ENCODE measurements at places on chromosomes 16 and 17. TPM values are rescaled to one million over a fixed set of nuclear protein-coding genes. Genes with fewer than 3 reads are reported as not detected.
A peak's percentile ranks its signal among the peaks of the same experiment; 100 is the strongest.

The ABI3 gene
- total RNA-seq, result under 0.01 TPM

The C16orf92 gene
- total RNA-seq, result not detected

The DNAI2 gene
- total RNA-seq, result not detected

The SLC16A6 gene
- 1.4 TPM for total RNA-seq

The FBXW10 gene
- total RNA-seq, result under 0.01 TPM

The DCXR gene
- total RNA-seq, result 31.8 TPM

The KRTAP9-4 gene
- total RNA-seq, result not detected

The SCIMP gene
- not detected for total RNA-seq

The METTL26 gene
- 72.8 TPM for total RNA-seq

DNA sequence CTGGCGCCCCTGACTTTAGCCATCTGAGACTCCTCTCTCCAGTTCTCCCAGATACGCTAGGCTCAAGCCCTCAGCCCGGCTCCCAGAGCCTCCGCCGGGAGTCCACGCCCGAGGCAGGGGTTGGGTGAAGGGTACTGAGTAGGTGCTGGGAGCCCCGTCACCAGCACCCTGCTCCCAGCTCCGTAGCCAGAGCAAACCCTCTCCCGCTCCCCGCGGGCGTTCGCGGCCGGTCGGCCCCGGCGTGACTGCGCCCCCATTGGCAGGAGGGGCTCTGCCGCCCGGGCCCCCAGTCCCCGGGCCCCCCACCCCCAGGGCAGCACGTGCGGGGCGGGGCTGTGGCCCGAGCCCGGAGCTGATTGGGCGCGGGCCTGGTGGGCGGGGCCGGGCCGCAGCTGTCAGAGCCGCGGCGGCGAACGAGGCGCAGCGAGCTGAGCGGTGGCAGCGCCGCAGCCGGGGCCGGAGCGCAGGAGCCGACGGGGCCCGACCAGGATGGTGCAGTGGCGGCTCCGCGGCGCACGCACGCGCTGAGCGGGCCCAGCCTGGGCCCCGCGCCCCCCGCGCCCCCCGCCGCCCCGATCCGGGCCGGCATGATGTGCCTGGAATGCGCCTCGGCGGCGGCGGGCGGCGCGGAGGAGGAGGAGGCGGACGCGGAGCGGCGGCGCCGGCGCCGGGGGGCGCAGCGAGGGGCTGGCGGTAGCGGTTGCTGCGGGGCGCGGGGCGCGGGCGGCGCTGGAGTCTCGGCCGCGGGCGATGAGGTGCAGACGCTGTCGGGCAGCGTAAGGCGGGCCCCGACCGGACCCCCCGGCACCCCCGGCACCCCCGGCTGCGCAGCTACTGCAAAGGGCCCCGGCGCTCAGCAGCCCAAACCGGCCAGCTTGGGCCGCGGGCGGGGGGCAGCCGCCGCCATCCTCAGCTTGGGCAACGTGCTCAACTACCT lies at the start of gene SPNS2:
Gene SPNS2, plus strand, starts transcription at position 421 of the 937 bp plus-strand sequence. Its CDS starts 167 bp downstream, at position 588.
- peak; percentile 99 for DNase-seq

GRCh38 chr16:3074860-3075522 lies 9.6 kb downstream of the IL32 start:
- DNase-seq, result no peak

- DNase-seq, result no peak
These were observed 5.6 kb downstream of the TMEM238L start for GRCh38 chr17:10798332-10798749.

DNA sequence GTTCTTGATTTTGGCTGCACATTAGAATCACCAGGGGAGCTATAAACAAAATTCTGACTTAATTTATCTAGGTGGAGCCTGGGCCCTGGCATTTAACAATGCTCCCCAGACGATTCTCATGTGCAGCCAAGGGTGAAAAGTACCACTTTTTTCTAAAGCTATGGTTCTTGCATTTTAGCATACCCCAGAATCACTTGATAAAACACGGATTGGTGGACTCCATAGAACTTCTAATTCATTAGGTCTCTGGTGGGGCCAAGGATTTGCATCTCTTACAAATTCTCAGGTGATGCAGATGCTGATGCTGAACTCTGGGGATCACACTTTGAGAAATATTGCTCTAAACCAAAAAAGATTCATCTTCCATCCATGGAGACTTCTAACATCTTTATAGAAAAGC lies 74.5 kb downstream of the RPGRIP1L start:
- no peak for DNase-seq

GRCh38 chr16:4404247-4404966 lies 12.0 kb downstream of the CORO7 start:
- DNase-seq, result peak; percentile 93

GRCh38 chr16:87423429-87423828 lies 31.3 kb downstream of the MAP1LC3B start:
- DNase-seq, result peak; percentile 76

- DNase-seq, result no peak
These were observed 3.6 kb downstream of the MMP28 start for GRCh38 chr17:35791681-35792350.

DNA sequence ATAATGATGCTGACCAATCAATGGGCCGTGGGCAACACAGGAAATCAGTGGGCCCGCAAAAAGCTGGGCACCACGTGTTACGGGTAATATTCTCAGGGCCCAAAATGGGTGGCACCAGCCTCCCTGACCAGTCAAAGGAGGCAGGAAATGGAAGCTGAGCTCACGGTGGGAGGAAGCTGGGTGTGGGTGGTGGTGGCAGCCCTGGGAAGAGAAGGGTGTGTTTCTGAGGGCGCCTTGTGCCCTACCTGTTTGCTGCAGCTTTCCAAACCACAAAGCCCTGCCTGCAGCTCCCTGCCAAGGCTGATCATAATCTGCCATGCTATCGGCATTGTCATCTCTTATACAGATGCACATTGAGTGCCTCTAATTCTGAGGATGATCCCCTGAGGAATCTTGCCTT lies 457.9 kb downstream of the SLC39A11 start:
- no peak for DNase-seq

GRCh38 chr17:58096892-58097291 lies 13.7 kb downstream of the DYNLL2 start:
- DNase-seq, result no peak

- peak; percentile 87 for DNase-seq
These were observed 58.2 kb upstream of the RPH3AL start for GRCh38 chr17:410543-411401.

- DNase-seq, result no peak
These were observed 403.8 kb downstream of the SHISA9 start for GRCh38 chr16:13305019-13305755.

GRCh38 chr17:36085765-36086164 lies 4.2 kb downstream of the CCL3 start:
- DNase-seq, result no peak

- DNase-seq, result peak; percentile 79
These were observed 47.5 kb downstream of the ADCY7 start for GRCh38 chr16:50313596-50314478.

- no peak for DNase-seq
These were observed 2.0 kb downstream of the PTX4 start for GRCh38 chr16:1486551-1487390.

DNA sequence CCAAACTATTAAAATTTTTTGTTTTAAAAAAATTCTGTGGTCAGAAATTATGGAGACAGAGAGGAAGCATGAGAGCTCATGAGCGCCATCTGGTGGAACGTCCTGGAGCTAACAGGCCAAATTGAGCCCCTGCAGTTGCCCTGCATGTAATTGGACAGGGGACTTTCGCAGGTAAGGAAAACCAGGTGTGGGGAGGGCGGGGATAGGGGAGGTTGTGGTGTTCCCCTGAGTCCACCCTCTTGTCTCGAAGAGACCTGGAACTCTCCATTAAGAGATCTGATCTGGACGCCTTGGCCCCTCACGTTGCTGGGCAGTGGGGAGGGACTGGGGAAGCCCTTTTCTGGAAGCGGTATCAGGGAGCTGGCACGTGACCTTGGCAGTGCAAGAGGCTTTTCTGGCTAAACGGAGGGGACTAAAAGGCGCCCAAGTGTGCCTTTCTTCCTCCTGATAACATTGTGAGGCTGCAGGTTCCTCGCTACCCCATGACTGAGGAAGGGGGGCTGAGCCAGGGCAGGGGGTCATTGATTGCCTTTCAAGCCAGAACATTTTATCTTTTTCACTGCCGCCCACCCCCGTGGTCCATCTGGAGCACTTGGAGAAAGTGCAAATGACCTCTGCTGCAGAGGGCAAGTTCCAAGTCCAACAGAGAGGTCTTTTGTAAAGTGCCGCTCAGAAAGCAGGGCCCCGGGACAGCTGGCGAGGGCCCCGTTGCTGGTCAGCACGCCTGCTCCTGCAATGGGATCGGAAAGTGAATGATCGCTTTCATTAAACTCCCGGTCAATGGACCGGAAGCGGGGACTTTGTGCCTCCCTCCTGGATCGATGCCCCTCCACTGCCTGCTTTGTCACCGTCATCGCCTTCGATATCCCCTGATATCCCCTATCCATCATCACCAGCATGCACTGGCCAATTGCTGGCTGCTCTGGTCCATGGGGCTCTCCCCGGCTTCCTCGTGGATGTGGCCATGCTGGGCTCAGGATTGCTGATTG lies 18.4 kb downstream of the PDILT start:
- DNase-seq, result peak; percentile 65

GRCh38 chr16:82070656-82071369 lies 35.8 kb downstream of the HSD17B2 start:
- DNase-seq, result peak; percentile 82

GRCh38 chr16:86219655-86220445 lies 290.5 kb upstream of the FOXF1 start:
- no peak for DNase-seq

GRCh38 chr17:61464843-61465180 lies 12.6 kb downstream of the TBX4 start:
- no peak for DNase-seq

DNA sequence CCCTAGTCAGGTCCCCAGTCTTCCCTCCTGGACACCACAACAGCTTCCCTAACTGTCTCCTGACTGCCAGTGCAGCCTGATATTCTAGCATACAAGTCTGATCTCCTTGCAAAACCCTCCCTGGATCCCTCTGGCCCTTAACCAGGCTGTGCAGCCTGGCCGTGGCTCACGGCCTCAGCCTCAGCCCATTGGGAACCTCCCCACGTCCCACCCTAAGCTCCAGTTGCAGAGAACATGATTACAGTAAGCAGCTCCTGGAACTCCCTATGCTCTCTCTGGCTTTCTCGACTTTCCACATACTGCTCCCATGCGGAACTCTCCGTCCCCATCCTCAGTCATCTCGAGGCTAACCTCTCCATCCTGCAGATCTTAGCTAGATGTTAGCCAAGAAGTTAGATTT lies 13.0 kb downstream of the ALOX12B start:
- DNase-seq, result peak; percentile 82

GRCh38 chr16:69131167-69131838 lies 1.1 kb downstream of the CHTF8 start:
- DNase-seq, result peak; percentile 90

Data from osteoblast (primary cell).